ENCODE measurements at places on chromosomes 6 and 20.

DNA sequence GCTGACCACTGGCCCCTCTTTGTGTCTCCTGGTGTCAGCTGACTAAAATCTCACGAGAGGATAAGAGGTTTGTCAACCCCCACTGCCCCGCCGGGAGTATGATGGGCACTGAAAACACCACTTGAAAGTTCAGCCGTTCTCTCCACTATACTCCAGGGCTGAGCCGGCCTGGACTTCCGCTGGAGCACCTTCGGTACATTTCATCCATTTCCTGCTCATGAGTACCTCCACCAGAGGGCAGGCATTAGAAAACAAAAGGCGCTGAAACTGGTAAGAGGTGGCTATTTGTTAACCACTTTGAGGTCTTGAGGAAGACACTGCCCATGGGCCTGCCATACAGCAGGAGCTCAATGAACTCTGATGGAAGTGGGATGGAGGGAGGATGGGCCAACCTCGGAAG is 17.9 kb upstream of the ANKRD60 start:
- no peak for DNase-seq
- H3K36me3 ChIP-seq: no peaks in the 10 kb centered on the region
- H3K27me3 ChIP-seq: no peaks in the 10 kb centered on the region
- H3K4me3 ChIP-seq: no peak overlapping the region

- no peak overlapping the region for H3K4me3 ChIP-seq
- H3K27ac ChIP-seq: no peak overlapping the region
- no peaks in the 10 kb centered on the region for H3K4me1 ChIP-seq
- H3K27me3 ChIP-seq: no peaks in the 10 kb centered on the region
- no peaks in the 10 kb centered on the region for H3K36me3 ChIP-seq
Measured at GRCh38 chr6:101883505-101883904, 490.0 kb downstream of the GRIK2 start.

DNA sequence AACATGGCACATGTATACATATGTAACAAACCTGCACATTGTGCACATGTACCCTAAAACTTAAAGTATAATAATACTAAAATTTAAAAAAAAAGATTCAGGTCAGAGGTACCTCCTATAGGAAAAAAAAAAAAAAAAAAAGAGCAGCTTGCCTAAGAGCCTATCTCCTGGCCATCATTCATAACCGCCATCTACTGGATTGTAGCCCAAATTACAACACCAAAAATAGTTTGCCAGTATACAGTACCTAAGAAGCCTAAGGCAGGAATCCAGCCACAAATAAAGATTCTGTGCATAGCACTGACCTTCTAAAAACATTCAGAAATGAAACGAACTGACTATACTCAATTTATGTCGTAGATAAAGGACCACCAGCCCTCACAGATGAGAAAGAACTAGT is 438.4 kb upstream of the ADGRB3 start:
- no peaks in the 10 kb centered on the region for H3K4me1 ChIP-seq
- no peak for DNase-seq
- H3K27ac ChIP-seq: no peak overlapping the region
- H3K4me3 ChIP-seq: no peak overlapping the region
- no peaks in the 10 kb centered on the region for H3K27me3 ChIP-seq

DNA sequence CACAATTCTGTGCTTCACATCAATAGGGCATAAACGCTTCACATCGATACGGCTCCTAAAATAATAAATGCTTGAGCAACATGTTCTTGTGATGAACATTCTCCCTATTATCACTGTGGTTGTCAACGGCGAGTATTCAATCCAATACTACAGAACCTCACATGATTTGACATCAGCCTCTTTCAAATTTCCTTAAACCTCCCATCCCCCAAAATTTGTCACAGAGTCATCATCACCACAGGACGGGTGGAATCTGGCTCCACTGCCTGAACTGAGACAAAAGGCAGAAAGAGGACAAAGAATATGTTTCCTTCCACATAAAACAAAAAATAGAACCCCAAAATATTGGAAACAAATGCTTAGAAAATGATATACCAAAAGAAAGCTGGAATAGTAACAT is 7.3 kb downstream of the THEMIS start:
- no peak overlapping the region for H3K4me3 ChIP-seq
- H3K27me3 ChIP-seq: no peaks in the 10 kb centered on the region
- H3K27ac ChIP-seq: no peak overlapping the region
- H3K36me3 ChIP-seq: no peaks in the 10 kb centered on the region
- no peaks in the 10 kb centered on the region for H3K4me1 ChIP-seq

GRCh38 chr6:37441651-37442050 is 8.6 kb downstream of the CMTR1 start:
- no peak overlapping the region for H3K27ac ChIP-seq
- H3K4me3 ChIP-seq: no peak overlapping the region
- H3K4me1 ChIP-seq: no peaks in the 10 kb centered on the region
- no peaks in the 10 kb centered on the region for H3K27me3 ChIP-seq
- DNase-seq: no peak

GRCh38 chr6:150619275-150619674 is 19.6 kb downstream of the PLEKHG1 start:
- no peak for DNase-seq
- peaks cover 11% of the 10 kb centered on the region for H3K4me1 ChIP-seq
- no peaks in the 10 kb centered on the region for H3K27me3 ChIP-seq
- no peak overlapping the region for H3K27ac ChIP-seq
- no peaks in the 10 kb centered on the region for H3K36me3 ChIP-seq

- H3K4me3 ChIP-seq: no peak overlapping the region
- no peaks in the 10 kb centered on the region for H3K27me3 ChIP-seq
- H3K36me3 ChIP-seq: no peaks in the 10 kb centered on the region
- H3K4me1 ChIP-seq: peaks cover 26% of the 10 kb centered on the region
- H3K27ac ChIP-seq: no peak overlapping the region
Measured at GRCh38 chr6:151627689-151628444, 134.1 kb downstream of the CCDC170 start.

GRCh38 chr6:150373260-150373701 is 4.5 kb downstream of the IYD start:
- no peaks in the 10 kb centered on the region for H3K4me1 ChIP-seq
- no peak overlapping the region for H3K4me3 ChIP-seq
- DNase-seq: no peak
- H3K36me3 ChIP-seq: no peaks in the 10 kb centered on the region

- no peak for DNase-seq
- H3K4me3 ChIP-seq: no peak overlapping the region
Measured at GRCh38 chr20:7505835-7506221, 434.4 kb downstream of the HAO1 start.

DNA sequence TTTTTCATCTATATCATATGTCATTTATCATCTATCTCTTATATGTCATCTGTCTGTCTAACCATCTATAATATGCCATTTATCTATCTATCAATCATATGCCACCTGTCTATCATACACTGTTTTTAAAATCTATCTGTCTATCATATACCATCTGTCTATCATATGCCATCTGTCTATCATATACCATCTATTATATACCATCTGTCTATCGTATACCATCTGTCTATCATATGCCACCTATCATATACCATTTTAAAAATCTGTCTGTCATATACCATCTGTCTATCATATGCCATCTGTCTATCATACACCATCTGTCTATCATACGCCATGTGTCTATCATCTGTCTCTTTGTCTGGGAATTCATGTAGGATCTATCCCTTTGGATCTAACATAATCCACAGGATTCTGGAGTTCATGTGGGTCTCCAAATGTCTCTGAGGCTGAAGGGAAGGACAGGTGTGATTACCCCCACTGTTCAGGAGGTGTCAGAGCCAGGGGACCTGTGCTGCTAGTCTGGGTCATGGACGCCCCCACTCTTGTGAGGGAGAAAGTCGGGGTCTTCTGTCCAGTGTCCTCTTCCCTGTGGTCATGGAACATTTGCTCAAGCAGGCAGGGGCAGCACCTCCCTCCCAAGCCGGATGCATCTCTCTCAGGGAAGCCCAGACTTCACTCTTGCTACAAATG is 36.9 kb upstream of the FRMD1 start:
- no peaks in the 10 kb centered on the region for H3K4me1 ChIP-seq
- no peaks in the 10 kb centered on the region for H3K27me3 ChIP-seq
- no peak overlapping the region for H3K4me3 ChIP-seq
- no peak for DNase-seq

DNA sequence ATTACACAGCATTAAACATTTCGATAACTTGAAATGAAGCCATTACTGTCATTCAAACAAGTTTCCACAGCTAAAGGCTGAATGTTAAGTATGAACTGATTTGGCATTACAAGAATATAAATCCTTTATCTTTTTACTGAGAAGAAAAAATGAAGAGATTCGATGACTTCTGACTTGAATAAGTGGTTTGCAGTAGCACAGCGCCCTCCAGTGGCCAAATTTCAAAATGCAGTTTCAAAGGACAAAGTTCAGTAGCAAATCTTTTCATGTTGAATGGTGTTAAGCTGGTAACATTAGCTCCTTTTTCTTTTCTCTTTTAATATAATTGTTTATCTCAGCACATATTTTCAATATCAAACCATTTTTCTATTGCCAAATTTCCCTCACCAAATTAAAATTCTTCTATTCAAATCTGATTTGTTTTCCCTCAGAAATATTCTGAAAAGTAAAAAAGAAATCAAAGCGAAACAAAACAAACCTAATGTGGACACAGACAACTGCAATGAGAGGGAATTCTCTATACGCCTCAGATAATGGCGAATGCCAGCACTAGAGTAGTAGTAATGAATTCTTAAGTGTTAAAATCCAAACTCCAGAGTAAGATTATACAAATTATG is 145.7 kb downstream of the BTBD9 start:
- peak; percentile 84 for DNase-seq
- H3K4me1 ChIP-seq: no peaks in the 10 kb centered on the region
- H3K36me3 ChIP-seq: no peaks in the 10 kb centered on the region
- H3K27ac ChIP-seq: no peak overlapping the region
- H3K27me3 ChIP-seq: no peaks in the 10 kb centered on the region
- H3K4me3 ChIP-seq: no peak overlapping the region

GRCh38 chr6:101397199-101397598 is 3.7 kb downstream of the GRIK2 start:
- DNase-seq: no peak
- no peak overlapping the region for H3K4me3 ChIP-seq
- H3K27me3 ChIP-seq: peaks cover 56% of the 10 kb centered on the region
- no peak overlapping the region for H3K27ac ChIP-seq
- no peaks in the 10 kb centered on the region for H3K36me3 ChIP-seq

- no peak for DNase-seq
- no peaks in the 10 kb centered on the region for H3K27me3 ChIP-seq
- H3K4me1 ChIP-seq: no peaks in the 10 kb centered on the region
- no peak overlapping the region for H3K4me3 ChIP-seq
- H3K36me3 ChIP-seq: no peaks in the 10 kb centered on the region
- H3K27ac ChIP-seq: no peak overlapping the region
Measured at GRCh38 chr6:9250852-9251251, 815.5 kb upstream of the SLC35B3 start.

DNA sequence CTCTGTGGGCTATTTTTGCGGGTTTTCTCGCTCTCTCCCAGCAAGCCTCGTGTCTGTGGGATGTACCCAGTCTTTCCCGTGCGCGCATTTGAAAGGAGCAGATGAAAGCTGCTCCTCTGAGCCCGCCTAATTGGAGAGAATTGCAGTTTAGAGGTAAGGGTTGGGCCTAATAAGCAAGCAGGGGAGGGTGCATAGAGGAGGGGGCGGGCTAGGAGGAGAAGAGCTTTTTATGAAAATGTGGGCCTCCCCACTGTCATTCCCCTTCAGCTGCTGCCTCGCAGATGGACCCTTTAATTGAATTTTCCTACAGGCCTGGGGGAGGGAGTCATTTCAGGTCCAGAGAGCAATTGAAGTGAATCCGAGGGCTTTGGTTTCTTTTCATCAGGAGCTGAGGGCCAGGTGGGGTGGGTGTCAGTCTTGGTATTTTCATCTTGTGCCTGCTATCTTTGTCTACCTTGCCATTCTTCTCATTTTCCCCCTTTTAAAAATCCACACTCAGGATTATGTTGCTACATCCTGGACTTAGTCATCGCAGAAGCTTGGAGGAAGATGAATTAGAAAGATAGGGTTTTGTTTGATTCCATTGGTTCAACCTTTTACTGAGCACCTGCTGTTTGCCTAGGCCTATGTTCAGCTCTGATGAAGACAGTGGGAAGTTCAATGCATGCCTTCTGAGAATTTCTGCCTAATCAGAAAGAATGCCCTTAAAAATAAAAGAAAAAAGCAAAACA is 423.4 kb downstream of the CD83 start:
- DNase-seq: no peak
- no peaks in the 10 kb centered on the region for H3K36me3 ChIP-seq
- H3K27me3 ChIP-seq: no peaks in the 10 kb centered on the region

DNA sequence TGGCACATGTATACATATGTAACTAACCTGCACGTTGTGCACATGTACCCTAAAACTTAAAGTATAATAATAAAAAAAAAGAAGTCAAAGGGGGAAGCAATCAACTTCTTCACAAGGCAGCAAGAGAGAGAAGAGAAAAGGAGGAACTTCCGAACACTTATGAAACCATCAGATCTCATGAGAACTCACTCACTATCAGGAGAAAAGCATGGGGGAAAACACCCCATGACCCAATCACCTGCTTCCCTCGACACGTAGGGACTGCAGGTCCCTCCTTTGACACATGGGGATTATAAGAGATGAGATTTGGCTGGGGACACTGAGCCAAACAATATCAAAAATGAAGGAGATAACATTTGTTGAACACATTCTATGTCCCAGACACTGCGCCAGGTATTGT is 94.8 kb upstream of the PHACTR1 start:
- no peaks in the 10 kb centered on the region for H3K36me3 ChIP-seq
- no peak for DNase-seq
- no peak overlapping the region for H3K4me3 ChIP-seq
- H3K27ac ChIP-seq: no peak overlapping the region
- no peaks in the 10 kb centered on the region for H3K27me3 ChIP-seq
- no peaks in the 10 kb centered on the region for H3K4me1 ChIP-seq

- no peak for DNase-seq
- no peaks in the 10 kb centered on the region for H3K36me3 ChIP-seq
- H3K4me3 ChIP-seq: no peak overlapping the region
- H3K27me3 ChIP-seq: no peaks in the 10 kb centered on the region
- no peaks in the 10 kb centered on the region for H3K4me1 ChIP-seq
Measured at GRCh38 chr6:24520929-24521546, 26.3 kb downstream of the ALDH5A1 start.

- no peaks in the 10 kb centered on the region for H3K27me3 ChIP-seq
- DNase-seq: no peak
- no peak overlapping the region for H3K4me3 ChIP-seq
- H3K27ac ChIP-seq: no peak overlapping the region
Measured at GRCh38 chr6:120604510-120604909, 729.8 kb downstream of the TBC1D32 start.

- H3K4me1 ChIP-seq: no peaks in the 10 kb centered on the region
- H3K36me3 ChIP-seq: no peaks in the 10 kb centered on the region
- no peak overlapping the region for H3K27ac ChIP-seq
- no peaks in the 10 kb centered on the region for H3K27me3 ChIP-seq
Measured at GRCh38 chr6:82348130-82348529, 15.5 kb upstream of the TPBG start.

Measured in tibial nerve (tissue), 4 donors.